Stimulated activated CD4-positive, alpha-beta T cell treated with anti-CD3 and anti-CD28 coated beads, Interleukin-15, amount 100 ng/mL, for 1 hour (primary cell): ENCODE measurements at places on chromosomes 11 and 22.

DNA sequence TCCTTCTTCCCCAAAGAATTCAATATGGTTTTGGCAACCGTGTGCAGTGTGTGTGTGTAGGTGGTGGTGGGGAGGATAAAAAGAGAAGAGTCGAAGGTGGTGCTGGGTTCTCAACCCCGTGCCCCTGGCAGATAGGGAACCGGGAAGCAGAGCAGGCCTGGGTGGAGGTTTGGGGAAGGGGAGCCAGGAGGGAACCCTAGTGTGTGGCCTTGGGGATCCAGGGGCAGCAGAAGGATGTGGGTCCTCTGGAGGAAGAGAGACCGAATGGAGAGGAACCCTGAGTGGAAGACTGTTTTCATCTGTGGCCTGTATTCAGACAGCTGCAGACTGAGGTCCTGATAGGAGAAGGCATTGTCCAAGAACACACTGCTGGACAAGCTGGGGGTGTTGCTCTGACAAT is 73.3 kb upstream of the B3GAT1 start:
- no peak for DNase-seq

- DNase-seq, result peak; percentile 12
These were observed at the start of gene EMID1 for GRCh38 chr22:29205594-29206371. Gene EMID1 (plus strand): TSS chr22:29205896. CDS start chr22:29206039, 143 bp downstream.

DNA sequence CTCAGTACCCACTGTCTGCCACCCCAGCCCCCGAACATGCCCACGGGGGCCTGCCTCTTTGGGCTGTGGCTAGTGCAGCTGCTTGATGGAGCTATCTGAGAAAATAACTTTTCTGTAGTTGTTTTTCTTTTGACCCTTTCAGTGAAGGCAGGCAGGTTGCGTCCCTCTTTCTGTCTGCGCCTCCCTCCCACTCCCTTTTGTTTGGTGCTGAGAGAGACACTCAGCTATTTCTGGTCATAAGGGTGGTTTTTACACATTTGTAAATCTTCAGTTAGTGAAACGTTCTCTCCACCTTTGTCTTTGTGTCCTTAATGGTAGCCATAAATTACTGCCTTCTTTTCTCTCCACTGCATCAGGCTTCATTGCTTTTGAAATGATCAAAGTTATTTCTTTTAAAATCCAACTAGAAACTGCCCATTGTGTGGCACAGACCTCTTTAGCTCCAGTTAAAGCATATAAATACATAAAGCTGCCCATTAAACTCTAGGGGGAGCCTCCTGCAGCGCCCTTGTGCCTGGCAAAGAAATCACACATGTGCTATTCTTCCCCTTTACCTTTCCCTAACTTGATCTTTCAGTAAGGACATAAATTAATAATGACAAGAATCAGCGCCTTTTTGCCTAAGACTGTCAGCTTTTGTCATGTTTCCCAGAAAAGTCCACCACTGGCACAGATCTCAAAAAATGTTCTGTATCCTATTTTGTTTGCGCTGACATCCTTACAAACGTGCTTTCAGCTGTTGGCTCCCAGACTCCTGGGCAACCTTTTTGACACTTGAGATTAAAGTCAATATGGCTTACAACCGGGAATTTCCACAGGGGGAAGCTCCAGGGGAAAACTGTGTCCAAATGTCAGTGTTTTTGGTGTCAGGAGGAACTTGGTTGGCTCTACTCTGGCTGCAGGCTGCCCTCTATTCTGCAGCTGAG is 1.7 kb upstream of the SCUBE2 start:
- DNase-seq, result no peak

- DNase-seq, result no peak
These were observed 41.4 kb downstream of the MS4A2 start for GRCh38 chr11:60129853-60130252.

GRCh38 chr22:44538518-44539315 is 40.7 kb upstream of the RTL6 start:
- no peak for DNase-seq

DNA sequence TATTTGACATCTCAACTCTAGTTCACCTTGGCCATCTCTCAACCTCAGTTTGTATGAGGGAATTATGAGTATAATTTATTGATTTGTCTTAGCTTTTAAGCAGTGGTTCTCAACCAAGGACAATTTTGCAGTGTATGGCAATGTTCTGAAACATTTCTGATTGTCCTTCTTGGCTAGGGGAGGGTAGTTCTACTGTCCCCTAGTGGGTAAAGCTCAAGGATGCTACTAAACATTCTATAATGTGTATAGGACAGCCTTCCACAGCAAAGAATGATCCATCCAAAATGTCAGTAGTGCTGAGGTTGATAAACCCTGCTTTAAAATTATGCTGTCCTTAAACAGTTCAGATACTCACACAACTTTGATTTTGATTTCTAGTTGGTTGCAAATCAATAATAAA is 78.1 kb upstream of the ALKBH3 start:
- no peak for DNase-seq

- DNase-seq, result no peak
These were observed 21.3 kb downstream of the CAPRIN1 start for GRCh38 chr11:34072832-34073231.

GRCh38 chr11:11125618-11126017 is 227.4 kb downstream of the CSNK2A3 start:
- no peak for DNase-seq

GRCh38 chr11:32526760-32527159 is 56.9 kb upstream of the EIF3M start:
- no peak for DNase-seq

GRCh38 chr22:48491451-48491941 is 1336.2 kb downstream of the BRD1 start:
- DNase-seq, result no peak

GRCh38 chr11:29809121-29809520 is 207.7 kb downstream of the KCNA4 start:
- DNase-seq, result no peak

DNA sequence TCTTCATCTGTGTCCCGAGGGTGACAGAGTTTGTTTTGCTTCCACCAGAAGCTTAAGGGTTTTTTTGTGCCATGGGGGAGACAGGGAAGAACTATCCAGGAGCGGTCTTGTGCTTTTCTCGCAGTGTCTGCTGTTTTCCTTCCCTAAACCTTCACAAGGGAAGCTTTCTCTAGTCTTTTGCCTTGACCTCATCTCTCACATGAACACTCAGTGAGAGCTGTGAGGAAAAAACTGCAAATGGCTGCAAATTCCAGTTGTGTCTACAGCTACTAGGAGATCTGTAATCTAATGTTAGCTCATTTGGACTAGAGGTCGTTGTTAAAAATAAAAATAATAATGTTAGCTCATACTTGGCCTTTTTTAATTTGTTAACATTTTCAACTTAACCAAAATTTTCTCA is 264.7 kb upstream of the SESN3 start:
- no peak for DNase-seq

DNA sequence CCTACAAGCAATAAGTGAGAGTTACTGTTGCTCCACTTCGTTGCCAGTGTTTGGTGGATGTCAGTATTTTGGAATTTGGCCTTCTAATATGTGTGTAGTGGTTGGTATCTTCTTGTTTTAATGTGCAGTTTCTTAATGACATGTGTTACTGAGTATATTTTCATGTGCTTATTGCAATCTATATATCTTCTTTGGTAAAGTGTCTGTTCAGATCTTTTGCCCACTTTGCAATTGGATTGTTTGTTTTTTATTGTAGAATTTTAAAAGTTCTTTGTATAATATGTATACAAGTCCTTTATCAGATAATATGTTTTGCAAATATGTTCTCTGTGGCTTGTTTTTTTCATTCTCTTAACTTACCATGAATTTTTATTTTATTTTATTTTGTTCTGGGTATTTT is 7.7 kb downstream of the OR51V1 start:
- no peak for DNase-seq

- DNase-seq, result no peak
These were observed 12.5 kb downstream of the SCGB1A1 start for GRCh38 chr11:62431171-62431901.

DNA sequence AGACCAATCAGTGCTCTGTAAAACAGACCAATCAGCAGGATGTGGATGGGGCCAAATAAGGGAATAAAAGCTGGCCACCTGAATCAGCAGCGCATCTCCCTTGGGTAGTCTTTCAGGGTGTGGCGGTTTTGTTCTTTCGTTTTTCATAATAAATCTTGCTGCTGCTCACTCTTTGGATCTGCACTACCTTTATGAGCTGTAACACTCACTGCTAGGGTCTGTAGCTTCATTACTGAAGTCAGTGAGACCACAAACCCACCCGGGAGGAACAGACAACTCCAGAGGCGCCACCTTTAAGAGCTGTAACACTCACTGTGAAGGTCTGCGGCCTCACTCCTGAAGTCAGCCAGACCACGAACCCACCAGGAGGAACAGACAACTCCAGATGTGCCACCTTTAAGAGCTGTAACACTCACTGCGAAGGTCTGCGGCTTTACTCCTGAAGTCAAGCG is 175.5 kb upstream of the PDGFD start:
- no peak for DNase-seq

DNA sequence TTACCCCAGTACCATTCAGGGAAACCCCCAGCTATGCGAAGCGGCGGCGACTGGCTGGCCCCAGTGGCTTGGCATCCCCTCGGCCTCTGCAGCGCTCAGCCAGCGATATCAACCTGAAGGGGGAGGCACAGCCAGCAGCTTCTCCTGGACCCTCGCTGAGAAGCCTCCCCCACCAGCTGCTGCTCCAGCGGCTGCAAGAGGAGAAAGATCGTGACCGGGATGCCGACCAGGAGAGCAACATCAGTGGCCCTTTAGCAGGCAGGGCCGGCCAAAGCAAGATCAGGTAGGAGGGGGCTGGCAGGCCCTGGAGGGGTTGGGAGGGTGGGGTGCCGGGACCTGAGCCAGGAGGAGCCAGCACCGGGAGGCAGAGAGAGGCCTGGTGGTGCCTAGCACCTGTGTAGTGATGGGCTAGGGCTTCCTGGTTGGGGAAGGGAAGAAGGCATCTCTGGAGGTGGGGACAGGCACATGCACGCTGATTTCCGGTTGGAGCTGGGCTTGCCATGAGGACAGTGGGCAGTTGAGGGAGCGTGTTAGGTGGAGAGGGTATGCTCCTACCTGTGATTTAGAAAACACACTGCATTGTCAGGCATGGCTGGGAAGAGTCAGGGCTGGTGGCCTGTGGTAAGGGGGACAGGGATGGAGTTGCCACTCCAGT is 22.3 kb downstream of the SHANK3 start:
- no peak for DNase-seq

DNA sequence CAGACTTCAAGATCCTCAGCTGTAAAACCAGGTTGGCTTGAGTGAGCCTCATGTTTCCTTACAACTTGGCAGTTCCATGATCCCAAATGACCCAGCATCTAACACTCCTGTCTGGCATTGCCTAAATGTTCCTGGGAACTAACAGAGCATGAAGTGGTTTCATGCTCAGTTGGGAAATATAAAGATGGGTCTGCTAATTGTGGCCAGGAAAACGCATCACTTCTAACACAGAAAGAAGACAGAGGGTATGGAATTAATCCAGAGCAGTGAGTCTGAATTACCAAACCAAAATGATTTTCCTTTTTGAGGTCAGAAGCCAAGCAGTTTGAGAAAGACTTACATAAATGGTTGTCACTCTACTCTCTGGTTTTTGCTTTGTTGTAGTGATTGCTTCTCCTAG is 60.5 kb upstream of the MMP13 start:
- no peak for DNase-seq

DNA sequence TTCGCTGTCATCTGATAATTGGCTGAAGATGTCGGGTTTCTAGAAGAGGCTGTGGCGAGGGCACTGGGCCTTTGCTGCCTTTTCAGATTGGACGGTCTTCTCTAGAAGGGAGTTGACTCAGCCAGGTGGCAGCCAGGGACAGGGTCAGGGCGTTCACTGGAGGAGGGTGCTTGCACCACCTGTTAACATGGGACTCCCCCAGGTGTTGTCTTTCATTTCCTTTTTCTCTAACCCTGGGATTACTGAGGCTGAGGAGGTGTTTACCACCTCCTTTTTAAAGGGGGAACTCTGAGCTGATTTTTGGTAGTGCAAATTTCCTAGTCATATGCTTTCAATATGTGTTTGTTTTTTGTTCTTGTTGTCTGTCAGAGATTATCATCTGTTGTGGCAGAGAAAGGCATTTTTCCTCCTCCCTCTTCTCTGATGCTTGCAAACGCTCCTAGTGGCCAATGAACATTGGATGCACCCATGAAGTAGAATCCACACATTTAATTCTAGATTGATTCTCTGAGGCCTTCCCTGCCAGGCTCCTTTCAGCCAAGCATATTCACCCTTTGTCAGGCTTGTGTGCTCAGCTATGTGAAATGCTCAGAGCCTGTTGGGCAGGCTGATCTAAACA is 54.1 kb downstream of the LDLRAD3 start:
- DNase-seq, result no peak

DNA sequence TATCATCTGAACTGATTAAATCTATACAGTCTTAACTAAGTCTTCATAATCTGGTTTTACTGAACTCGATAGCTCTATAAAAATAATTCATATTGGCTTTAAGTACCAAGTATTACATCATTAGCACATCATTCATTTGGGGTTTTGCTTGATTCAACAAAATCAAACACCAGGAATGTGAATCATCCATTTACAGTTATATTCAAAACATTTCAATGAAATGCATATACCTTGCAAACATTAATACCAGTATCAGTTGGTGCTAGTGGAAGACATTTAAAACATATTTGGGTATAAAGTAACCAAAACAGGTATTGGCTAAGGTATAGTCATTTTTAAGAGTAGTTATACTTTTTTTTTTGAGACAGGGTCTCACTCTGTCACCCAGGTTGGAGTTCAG is 12.2 kb upstream of the CCDC89 start:
- DNase-seq, result no peak

- no peak for DNase-seq
These were observed 2.3 kb upstream of the CEP295 start for GRCh38 chr11:93659196-93659595.

GRCh38 chr11:113192121-113192925 is 122.1 kb upstream of the TTC12 start:
- no peak for DNase-seq

DNA sequence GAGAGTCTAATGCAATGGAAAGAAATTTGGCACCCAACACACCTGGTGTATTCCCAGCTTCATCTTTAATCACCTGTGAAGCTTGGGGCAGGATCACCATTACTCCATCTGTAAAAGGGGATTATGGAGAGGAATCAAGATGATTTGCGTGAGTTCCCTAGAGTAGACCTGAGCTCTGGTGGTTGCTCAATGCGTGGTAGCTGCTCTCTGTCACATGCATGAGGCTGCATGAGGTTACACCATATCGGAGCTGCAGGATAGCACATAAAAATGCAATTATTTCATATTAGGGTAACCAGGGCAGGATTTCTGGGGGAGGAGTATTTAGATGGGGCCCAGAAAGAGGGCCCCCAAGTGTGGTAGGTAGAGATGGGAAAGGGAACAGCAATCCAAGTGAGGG is 35.3 kb upstream of the CLMP start:
- DNase-seq, result no peak

GRCh38 chr11:132864811-132865576 is 667.3 kb downstream of the OPCML start:
- DNase-seq, result no peak
